Bronchus fibroblast of lung (primary cell): ENCODE measurements at places on chromosomes 7 and 10. TPM values are rescaled to one million over a fixed set of nuclear protein-coding genes. Genes with fewer than 3 reads are reported as not detected.

NOM1 gene
- 7.6 and 7.9 TPM in 2 replicates for total RNA-seq

PDE1C gene
- total RNA-seq, result 2.9 and 3.0 TPM in 2 replicates

TUBAL3 gene
- not detected in 2 replicates for total RNA-seq

BMPER gene
- 0.34 and 0.74 TPM in 2 replicates for total RNA-seq

MSS51 gene
- 0.15 and 0.50 TPM in 2 replicates for total RNA-seq

ZSCAN25 gene
- total RNA-seq, result 4.6 and 4.7 TPM in 2 replicates

BAG3 gene
- 56.0 and 57.4 TPM in 2 replicates for total RNA-seq

CRYGN gene
- total RNA-seq, result not detected in 2 replicates

ATP6V0A4 gene
- total RNA-seq, result not detected in 2 replicates

LRRC4 gene
- 0.45 and 1.2 TPM in 2 replicates for total RNA-seq

SNCG gene
- total RNA-seq, result 15.6 and 18.3 TPM in 2 replicates
